Stimulated activated CD4-positive, alpha-beta T cell treated with anti-CD3 and anti-CD28 coated beads, Interleukin-1b, Interleukin-23, amount 100 ng/mL, for 1 hour (primary cell): ENCODE measurements at places on chromosomes 7 and 10.

GRCh38 chr7:135828604-135829003, 80.0 kb upstream of the FAM180A start:
- DNase-seq, result no peak

DNA sequence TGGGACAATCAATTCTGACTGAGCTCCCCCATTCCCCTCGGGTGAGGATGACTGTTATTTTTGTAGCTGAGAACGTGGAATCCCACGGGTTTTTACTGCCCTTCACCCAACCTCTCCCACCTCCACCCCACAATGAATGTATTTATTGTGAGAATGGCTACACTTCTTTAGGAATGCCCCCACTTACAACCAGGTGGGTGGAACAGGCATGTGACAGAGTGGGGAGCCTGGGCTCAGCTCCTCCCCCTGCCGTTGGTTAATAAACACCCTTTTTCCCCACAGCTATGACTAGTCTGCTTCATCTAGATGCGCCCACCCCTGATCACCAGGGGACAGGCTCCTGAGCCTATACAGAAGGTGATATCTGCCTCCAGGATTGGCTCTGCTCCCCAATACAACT, 2.0 kb downstream of the MRPL43 start:
- no peak for DNase-seq

- no peak for DNase-seq
These were observed 270.0 kb downstream of the TRIL start for GRCh38 chr7:28688174-28688573.

- no peak for DNase-seq
These were observed 2.5 kb upstream of the HABP2 start for GRCh38 chr10:113550365-113550764.

DNA sequence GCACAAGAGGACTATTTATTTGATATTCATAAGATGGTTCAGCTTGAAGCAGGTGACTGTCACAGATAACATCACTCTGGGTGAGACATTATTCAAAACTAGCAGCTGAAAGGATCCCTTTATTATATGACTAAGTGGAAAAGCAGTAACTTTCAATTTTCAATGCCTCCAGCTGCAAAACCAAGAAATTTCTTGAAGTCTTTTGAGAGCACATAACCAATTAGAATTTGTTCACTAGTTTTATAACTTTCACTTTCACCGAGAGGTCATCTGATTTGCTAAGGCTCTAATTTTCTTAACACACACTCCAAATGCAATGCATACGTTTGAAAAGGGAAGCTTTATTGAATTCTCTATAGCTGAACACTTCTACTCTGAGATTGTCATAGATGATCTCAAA, 88.6 kb upstream of the KLF14 start:
- DNase-seq, result no peak

GRCh38 chr7:78752554-78752953, 700.9 kb downstream of the MAGI2 start:
- no peak for DNase-seq

- DNase-seq, result no peak
These were observed 56.6 kb downstream of the SPOCK2 start for GRCh38 chr10:72031706-72032105.

DNA sequence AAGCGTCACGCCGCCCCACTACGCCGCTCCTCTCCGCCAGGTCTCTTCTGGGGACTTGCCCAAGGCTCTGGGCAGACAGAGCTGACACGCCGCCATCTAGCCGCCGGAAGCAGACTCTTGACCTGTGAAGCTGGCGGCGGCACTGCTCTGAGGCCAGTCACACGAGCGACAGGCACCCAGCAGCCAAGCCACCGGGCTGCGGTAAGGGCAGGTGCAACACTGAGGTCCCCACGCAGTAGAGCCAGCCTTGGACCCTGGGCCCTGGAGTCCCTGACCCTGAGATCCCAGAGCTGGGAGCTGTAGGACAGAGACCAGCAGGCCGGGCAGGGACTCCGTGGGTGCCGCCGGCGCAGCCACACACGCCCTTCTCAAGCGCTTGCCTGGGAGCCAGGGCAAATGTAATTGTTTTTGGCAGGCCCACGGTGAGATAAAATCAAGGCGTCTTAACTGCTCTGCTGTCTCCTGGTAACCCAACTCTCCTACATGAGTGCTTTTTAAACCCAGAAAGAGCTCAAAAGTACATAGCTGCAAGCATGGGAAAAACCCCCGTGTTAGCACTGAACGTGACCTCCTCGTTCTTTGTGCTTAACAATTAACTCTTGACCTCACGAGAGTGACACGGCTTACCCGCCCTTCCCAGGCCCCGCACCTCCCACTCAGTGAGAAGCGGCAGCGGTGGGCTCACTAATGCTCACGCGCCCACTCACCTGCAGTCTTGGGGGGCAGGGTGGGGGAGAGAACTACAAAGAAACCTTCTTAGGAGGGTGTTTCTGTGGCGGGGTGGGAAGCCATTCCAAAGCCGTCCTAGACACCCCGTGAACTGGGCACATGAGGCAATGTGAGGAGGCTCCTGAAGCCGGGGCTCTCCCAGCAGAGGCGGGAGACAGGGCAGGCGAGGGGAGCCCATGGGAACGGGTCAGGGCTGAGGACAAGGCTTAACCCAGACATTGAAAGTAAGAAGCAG, 8.5 kb downstream of the GPER1 start:
- no peak for DNase-seq

- DNase-seq, result no peak
These were observed 1080.9 kb upstream of the C7orf33 start for GRCh38 chr7:147509541-147510200.

GRCh38 chr7:132508724-132509353, 67.4 kb downstream of the PLXNA4 start:
- DNase-seq, result no peak

GRCh38 chr7:88771417-88771816, 11.9 kb downstream of the ZNF804B start:
- no peak for DNase-seq

GRCh38 chr7:77367976-77368375, 48.2 kb downstream of the GSAP start:
- no peak for DNase-seq

DNA sequence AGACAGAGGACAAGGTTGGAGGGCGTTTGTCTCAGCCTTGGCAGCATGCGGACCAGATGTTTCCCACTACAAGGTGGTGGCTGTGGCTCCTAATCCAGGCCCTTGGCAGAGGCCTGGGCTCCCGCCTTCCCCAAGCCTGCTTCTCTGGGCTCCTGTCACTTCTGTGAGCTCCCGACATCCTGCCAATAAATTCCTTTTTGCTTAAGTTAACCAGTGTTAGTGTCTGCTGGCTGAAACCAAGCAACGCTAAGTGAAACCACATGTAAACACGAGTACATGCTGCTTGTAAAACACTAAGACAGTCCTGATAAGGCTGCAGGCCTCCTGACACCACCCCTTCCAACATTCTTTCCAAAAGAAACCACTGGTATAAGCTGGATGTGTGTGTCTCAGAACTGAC, 263.6 kb upstream of the ZMIZ1 start:
- DNase-seq, result no peak

DNA sequence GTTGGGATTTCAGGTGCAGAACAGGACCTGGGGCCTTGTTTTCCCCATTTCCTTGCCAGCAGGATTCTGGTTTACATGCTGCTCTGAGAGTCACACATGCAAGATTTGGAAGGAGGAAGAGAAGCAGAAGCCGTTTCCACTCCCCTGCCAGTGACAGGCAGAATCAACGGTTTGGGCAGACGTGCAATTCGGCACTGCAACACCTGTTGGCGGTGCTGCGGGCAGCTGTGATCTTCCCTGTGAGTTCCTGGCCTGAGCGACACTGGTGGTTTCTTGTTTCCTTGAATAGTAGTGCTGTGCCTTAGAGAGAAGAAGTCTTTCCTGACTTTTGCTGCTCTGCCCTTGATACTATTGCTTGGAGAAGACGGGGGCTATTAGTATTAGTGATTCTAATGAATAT, 1126.2 kb downstream of the TYW1 start:
- no peak for DNase-seq

DNA sequence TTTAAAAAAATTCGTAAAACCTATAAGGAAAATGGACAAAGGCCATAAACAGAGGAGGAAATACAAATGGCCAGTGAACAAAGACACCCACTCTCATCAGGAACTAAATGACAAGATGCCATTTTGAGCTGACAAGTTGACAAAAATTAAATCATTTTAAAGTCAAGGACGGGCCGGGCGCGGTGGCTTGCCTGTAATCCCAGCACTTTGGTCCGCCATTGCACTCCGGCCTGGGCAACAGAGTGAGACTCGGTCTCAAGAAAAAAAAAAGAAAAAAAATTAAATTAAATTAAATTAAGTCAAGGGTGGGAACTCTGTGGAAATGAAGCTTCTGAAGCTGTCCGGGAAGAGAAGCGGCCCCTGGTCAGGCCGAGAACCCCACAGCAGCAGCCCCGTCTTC, 1.2 kb upstream of the NOM1 start:
- no peak for DNase-seq

DNA sequence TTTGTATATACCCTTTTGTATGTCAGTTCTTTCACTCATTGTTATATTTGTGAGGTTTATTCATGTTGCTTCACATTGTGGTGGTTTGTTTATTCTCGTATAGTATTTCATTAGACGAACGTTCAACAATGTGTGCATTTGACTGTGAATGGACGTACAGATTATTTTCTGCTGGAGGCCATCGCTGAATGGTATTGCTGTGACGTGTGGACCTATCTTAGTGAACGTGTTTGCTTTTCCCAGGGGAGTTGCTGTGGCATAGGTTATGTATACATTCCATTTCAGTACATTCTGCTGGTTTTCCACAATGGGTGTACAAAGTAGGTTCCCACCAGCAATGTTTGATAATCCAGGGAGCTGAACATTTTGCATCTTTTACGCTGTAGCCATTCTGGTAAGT, 31.1 kb upstream of the PLEKHS1 start:
- DNase-seq, result no peak

DNA sequence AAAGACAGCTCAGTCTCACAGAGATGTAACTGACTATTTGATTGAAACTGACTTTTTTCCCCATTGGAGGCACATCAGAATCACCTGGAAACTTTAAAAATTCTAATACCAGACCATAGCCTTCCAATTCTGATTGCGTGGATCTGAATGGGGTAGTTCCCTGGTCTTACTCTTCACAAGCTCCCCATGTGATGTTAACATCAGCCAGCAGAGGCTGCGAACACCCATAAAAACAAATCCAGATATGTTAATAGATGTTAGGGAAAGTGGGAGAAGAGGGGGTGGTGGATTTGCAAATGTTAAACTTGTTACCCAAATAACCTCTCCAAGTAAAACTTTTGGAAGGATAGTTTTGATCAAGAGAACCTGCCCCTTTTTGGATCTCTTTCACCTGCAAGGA, 1133.4 kb downstream of the CNTNAP2 start:
- DNase-seq, result no peak

- no peak for DNase-seq
These were observed 5.1 kb downstream of the AKR1B15 start for GRCh38 chr7:134553976-134554375.

DNA sequence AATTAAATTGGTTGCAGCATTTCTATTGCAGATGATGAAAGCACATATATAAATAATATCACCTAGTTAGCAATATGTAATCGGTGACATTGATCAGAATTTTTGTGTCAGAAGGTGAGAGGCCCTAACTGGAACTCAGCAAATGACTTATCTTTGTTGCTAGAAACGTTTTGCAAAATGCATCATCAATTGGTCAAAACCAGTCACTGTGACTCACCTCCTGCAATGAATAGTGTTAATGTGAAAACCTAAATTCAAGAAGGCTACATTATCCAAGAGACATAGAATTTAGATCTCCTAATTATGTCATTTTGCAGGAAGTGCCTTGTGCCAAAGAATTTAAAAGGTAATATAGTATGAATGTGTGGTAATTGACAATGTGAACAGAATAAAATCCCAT, 9.8 kb upstream of the PNLIPRP3 start:
- no peak for DNase-seq

- no peak for DNase-seq
These were observed 224.0 kb upstream of the FERD3L start for GRCh38 chr7:19369182-19369581.

- no peak for DNase-seq
These were observed 3.5 kb downstream of the GLCCI1 start for GRCh38 chr7:7972128-7972527.

DNA sequence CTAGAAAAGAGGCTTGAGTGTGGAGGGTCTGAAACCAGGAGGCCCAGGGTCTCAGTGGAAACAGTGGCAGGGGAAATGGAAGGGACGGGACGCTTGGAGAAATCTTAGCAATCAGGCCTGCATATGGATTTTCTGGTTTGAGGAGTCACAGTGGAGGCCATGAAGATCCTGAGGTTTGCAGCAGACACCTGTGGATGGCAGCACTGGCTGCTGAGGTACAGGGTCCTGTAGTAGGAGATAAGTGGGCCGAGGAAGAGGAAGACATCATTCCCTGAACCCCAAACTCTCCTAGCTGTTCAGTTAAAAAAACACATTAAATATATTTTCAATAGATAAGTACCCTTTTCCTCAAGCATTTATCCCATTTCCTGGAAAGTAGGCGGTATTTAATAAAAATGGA, 208.8 kb upstream of the IGFBP3 start:
- DNase-seq, result no peak

GRCh38 chr7:45698303-45699014, 124.3 kb downstream of the ADCY1 start:
- DNase-seq, result no peak

DNA sequence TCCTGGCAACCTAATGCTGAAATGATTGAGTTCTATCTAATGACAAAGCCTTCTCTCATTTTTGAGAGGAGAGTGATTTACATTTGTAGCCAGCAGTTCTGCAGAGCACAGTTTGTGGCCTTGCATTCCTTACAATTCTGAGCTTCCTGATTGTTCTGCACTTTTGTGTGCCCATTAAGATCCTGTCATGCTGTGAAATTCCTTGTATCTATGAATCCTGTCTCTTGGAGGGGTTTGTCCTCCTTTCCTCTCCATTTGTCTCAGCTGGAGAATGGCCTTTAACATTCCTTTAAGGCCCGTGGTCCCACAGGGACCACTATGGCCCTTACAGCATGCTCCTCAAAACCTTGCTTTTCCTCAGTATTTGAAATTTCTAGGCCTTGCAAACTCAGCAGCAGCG, 10.4 kb downstream of the KLHL7 start:
- DNase-seq, result no peak

- no peak for DNase-seq
These were observed 15.2 kb upstream of the GPR158 start for GRCh38 chr10:25159591-25159990.

GRCh38 chr7:82443036-82443546, 486 bp downstream of the CACNA2D1 start:
- DNase-seq, result no peak

- DNase-seq, result no peak
These were observed 1186.0 kb downstream of the SORCS3 start for GRCh38 chr10:105827133-105827532.
